Bronchial epithelial cell (primary cell): ENCODE measurements at places on chromosomes 4 and X.

DNA sequence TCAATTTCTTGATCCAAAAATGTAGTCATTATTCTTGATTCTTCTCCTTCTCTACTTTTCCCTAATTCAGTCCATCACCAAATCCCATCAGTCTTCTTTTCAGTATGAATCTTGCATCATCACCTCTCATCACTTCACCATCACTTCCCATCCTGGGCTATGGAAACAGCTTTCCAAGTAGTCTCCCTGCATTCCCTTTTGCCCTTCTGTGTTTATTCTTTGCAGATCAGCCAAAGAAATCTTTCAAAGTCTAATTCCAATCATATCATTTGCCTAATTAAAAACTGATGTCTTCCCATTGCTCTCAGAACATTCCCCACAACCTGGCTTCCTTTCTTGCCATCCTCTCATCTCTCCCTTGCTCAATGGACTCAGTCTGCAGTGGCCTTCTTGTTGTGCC is 201.7 kb upstream of the ADAMTS3 start:
- DNase-seq = no peak

GRCh38 chr4:88008122-88008742 is 797 bp downstream of the PKD2 start:
- DNase-seq = no peak

DNA sequence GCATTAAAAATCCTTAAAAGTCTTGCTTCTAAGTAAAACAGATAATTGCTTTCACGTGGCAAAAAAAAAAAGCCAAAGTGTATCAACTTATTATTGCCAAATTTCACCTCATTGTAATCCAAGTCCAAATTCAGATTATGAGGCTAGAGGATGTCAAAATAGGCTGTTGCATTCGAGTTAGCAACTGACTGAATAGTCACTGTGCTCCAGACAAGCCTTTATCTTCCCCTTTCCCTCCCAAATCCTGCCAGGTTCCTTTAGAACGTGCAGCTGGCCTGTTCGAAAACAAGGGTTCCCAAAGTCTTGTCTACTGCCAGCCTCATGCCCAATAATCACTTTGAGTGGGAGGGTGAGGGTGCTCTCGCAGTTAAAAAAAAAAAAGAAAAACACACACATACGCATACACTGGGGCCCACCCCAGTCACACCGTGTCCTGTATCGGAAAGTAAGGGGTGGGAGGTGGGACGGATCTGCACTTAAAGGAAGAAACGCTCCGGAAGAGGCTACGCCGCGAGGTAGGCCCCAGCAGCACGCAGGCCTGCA is 603 bp downstream of the MAD2L1 start:
- peak; percentile 21 for DNase-seq

- no peak for DNase-seq
Measured at GRCh38 chr4:149017002-149017734, 575.0 kb upstream of the NR3C2 start.
